ENCODE measurements at places on chromosomes 16 and 17.

- DNase-seq: no peak
Measured at GRCh38 chr16:1920727-1921171, 2.5 kb upstream of the HS3ST6 start.

- no peak for DNase-seq
Measured at GRCh38 chr17:34241062-34241461, 14.0 kb upstream of the CCL2 start.

- no peak for DNase-seq
Measured at GRCh38 chr17:17985555-17985954, 12.9 kb downstream of the DRC3 start.

GRCh38 chr16:85610059-85610445, 3.1 kb upstream of the GSE1 start:
- no peak for DNase-seq

GRCh38 chr17:79859676-79860615, 20.7 kb upstream of the CBX4 start:
- no peak for DNase-seq

DNA sequence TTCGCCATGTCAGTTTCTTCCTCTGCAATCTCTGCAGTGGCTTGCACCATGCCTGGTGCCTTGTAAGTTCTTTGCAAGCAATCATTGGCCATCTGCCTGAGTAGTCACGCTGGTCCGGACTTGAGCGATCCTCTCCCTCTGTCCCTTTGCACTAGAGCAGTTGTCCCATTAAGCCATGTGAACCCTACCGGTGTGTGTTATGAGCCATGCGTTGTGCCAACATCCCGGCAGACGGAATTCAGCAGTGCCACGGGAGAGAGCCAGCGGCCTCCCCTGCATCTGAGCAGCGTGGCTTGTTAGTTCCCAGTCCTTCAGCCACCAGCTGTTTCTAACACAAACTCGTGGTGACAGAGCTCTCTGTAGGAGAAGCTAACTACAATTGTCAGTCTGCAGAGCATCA, 275.1 kb upstream of the HSBP1 start:
- DNase-seq: no peak

All from activated CD4-positive, alpha-beta T cell treated with anti-CD3 and anti-CD28 coated beads for 24 hours (primary cell).